Effector memory CD8-positive, alpha-beta T cell (primary cell): ENCODE measurements at places on chromosomes 1 and 21.

GRCh38 chr1:90486996-90487395 lies 230.1 kb downstream of the BARHL2 start:
- DNase-seq, result no peak

- no peak for DNase-seq
These were observed 144.4 kb downstream of the GABPA start for GRCh38 chr21:25879203-25879602.

GRCh38 chr1:52554756-52555155 lies 1.9 kb upstream of the TUT4 start:
- DNase-seq, result no peak

DNA sequence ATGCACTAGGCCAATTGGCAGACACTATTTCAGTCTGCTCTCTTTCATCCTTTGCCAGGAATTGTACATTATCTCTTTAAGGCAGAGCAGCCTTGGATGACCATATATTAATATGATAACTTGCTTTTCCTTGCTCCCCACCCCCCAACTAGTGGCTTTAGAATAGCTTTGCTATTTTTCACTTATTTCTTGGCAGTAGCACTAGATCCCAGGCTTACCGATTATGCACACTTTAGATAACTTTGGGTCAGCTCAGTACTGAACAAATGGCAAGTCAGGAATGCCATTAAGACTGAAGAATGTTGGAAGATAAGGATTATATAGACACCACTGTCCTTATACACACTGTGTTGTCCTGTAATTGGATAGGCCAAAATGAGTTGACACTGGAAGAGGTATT lies 146.4 kb downstream of the FGGY start:
- DNase-seq, result no peak

DNA sequence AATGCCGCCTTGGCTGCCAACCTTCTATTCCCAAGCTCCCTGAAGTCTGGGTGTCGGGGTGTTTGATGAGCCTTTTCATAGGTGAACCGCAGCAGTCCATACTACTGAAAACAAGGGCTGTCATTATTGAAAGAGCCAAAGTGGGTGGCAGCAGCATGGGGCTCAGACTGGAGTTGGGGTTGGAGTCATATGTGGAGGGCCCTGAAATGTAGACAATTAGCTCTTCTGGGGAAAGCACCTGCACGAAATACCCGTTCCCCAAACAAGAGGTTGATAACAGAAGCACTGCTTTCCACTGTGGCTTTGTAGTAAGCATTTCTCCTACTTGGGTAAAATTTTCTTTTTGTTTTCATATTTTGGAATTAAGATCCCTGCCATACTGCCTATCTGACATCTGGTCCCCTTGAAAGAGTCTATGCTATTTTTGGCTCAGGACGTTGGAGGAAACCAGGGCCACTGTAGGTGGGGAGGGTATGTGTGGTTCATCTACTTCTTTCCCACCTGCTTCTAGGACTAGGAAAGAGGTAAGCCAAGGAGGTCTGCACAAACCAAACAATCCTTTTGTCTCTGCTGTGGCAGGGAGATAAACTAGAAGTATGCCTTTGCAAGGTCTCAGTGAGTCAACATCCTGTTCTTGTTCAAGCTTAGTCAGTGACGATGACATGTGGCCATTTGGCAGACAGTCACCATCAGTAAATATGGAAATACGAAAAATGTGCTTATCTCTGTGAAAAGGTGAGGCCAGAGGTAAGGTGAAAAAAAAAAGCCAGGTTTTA lies 197.0 kb upstream of the UBE2U start:
- no peak for DNase-seq

GRCh38 chr1:20555025-20555757 lies 2.8 kb downstream of the FAM43B start:
- DNase-seq, result no peak

GRCh38 chr1:228919914-228920313 lies 184.6 kb downstream of the RHOU start:
- DNase-seq, result no peak

DNA sequence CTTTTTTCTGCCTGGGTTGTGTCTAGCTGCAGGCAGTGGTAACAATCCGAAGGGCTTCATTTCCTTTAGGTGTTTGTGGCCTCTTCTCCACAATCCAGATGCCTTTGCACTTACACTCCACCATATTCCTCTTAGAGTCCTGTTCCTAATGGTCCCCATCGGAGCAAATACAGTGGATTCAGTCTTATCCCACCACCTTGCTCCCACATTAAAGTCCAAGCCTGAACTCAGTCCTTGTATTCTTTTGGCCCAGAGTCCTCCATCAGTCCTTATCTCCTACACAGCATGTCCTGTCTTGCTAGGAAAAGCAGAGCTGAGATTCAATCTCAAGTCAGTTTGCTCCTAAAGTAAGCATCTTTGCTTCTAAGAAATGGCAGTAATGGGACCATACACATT lies 8.8 kb downstream of the CYP2J2 start:
- DNase-seq, result no peak

DNA sequence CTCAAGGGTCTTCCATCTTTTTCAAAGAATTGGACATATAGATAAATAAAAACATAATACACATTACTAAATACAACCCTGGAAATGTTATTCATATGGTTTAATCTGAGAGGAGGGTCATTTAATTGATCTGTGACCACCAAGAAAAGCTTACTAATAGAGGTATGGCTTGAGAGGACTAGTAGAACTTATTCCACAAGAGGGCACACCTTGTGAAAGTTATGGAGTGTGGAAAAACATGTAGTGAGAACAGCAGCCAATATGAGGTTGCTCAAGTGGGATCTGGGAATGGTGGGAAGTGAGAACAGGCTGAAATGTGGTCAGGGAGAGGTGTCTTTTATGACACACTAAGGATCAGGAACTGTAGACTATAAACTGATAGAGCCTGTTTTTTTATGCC lies 973.5 kb upstream of the B3GALT2 start:
- no peak for DNase-seq

GRCh38 chr21:14356746-14357145 lies 26.2 kb downstream of the HSPA13 start:
- DNase-seq, result no peak

DNA sequence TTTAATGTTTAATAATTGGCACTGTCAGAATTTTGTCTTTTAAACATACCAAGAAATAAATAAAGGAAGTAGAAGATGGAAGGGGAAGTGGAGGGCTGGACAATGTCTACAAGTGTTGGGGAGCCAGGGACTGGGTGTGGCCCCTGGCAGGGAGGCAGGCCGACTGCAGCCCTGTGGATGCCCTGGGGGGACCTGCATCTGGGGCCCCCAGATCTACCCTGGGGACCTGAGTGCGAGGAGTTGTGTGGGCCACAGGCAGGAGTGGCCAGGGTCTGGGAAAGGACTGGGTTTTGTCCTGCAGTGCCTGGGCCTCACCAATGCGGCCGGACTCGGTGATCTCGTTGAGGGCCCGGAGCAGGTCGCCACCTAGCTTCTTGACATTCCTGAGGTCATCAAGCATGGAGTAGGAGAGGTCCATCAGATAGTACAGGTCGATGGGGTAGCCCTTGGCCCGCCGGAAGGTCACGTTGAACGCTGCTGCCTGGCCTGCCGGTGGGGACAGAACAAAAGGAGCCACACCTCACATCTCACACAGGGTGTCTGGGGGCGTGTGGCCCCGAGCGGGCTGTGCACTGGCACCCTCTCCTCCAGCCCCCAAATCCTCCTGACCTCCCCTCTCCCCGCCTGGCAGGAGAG lies 17.5 kb downstream of the ITGB2 start:
- DNase-seq, result no peak

GRCh38 chr1:207069061-207069460 lies 16.0 kb downstream of the PFKFB2 start:
- no peak for DNase-seq

DNA sequence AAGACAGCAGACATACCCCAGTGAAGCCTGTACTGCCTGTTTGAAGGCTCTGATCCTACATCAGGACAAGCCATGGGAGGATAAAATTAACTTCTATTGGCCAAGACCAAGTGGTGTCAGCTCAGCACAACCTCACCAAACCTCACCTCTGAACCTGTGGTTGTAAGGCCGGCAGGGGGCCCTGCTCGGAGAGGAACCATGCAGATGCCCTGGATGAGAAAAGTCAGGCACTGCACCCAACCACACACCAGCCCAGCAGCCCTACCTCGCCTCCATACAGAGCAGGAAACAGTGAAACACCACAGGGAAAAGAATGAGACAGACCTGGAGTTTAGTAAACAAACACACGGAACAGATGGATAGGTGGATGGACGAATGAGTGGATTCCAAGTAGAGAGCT lies 70.0 kb upstream of the PAX7 start:
- no peak for DNase-seq

DNA sequence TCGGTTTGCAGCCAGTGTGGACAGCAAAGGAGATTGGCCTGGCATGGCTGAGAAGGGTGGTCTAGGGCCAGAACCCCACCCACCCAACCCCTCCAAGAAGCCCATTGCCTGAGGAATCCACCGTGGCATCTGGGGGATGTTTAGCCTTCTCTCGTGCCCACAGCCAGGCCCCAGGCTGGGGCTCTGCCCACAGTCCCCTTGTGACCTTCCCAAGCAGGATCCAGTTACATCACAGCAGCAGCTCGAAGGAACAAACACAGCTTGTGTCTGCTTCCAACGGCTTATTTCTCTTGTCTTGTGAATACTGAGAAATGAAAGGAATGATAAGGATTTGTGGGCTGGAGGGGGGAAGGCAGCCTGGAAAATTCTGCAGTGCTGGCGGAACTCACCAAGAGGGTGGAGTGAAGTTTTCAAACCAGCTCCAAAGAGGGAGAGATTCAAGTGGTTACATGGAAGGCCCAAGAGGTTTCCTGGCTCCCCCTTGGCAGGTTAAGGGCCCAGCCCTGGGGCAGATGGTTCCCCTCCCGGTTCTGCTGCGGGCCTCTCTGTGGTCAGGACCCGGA lies 61.6 kb downstream of the DHRS3 start:
- DNase-seq, result no peak

DNA sequence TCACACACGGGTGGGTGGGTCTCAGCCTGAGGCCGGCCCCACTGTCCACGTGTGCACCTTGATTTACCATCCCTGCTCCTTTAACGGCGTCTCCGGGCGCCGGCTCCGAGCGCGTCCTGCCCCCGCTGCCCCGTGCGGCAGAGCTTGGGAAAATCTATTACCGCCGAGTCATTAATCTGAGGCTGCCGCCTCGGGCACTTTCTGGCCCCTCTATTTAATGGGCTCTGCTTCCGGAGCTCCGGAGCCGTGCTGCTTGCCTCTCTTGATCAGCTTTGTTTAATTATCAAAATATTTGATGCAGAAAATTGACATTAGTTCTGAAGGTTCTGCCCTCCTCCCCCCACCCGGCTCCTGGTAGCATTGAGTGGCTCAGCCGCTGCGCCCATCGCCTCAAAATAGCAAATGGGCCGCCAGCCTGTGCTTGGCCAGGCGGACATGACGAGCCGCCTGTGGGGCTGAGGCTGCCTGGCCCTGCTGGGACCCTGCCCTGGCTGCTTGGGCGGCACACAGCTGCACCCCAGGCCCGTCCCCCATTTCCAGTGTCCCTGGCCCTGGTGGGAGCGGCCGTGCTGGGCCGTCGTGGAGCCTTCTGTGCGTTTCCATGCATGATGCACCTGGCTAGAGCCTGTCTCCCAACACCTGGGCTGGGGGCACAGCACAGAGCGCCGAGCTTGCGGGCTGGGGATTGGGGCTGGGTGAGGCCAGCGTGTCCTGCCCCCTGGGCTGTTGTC lies 81.6 kb upstream of the TTC34 start:
- DNase-seq, result no peak

DNA sequence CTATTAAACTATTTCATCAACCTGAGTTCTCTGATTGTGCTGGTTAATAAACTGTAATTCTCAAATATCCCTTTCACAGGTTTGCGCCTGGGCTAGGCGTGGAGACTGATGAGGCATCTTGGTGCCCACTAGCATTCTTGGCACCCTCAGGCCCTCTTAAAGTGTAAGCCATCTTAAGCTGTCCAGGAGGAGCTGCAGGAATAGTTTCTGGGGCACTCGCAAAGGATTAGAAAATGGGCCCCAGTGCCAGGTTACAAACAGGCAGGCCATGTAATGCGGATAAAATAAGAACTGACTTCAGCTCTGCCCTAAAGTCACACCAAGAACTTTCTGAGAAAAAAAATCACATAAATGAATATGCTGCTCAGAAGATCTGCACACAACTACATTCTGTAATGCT lies 1.1 kb downstream of the CASQ2 start:
- no peak for DNase-seq

GRCh38 chr1:19708567-19709110 lies 44.0 kb downstream of the HTR6 start:
- no peak for DNase-seq

DNA sequence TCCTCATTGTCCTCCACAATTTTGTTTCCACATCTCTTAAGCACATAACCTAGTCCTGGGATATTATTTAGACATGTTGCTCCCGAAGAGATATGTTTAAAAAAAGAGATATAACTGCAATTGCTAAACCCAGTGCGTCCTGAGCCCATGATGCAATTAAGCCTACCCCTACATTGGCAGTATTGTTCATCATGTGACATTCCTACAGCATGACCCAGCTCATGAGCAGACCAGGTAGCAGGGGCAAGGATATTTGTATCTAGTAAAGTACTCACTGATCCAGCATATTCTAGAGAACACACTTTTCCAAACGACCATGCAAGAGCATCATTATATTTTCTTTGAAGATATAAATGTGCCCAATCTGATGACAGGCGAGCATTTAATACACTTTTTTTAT lies 1.2 kb downstream of the ADAM30 start:
- no peak for DNase-seq

DNA sequence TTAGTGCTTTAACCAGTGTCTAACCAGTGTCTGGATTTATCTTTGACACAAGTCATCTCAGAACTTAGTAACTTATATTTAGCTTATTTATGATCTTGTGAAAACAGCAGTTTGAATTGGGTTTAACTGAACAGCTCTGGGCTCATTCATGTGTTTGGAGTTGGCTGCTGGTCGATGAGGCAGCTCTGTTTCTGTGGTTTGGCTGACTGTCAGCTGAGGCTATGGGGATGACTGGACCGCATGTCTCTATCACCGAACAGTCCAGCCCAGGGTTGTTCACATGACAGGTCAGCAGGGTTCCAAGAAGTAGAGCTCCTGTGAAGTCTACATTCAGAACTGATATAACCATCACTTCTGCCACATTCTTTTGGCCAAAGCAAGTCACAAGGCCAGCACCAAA lies 29.1 kb upstream of the C21orf91 start:
- no peak for DNase-seq

DNA sequence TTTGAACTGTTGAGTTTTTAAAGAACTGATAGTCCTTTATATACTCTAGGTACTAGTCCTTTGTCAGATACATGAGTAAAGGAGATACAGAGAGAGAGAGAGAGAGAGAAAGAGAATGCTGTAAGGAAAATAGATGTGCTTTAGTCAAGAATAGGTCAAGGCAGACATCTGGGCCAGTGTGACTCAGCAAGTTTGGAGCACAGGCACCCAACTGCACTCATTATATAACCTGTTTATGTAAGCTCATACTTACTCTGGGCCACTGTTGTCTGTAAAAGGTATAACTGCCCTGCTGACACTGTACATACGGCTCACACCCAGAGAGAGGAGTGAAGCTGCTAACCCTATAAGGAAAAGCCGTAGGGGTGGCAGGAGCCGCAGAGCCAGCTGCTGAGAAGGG lies 32.2 kb upstream of the AKT3 start:
- DNase-seq, result no peak

DNA sequence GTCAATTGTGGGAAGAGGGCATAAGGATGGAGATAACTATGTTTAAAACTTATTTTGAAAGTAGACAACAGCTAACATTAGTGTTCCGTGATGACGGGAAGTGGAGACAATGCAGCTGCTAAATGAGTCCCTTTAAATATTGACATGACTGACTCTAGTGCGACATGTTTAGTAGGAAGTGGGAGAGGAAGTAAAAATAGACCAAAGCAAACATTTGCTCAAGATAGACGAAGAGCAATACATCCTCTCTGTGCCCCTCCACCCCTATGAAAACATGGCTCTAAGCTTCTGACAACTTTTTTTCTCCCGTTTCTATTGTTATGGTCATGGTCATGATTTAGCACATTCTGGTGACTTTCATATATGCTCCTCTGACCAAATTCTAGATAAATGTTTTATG lies 60.0 kb upstream of the HMCN1 start:
- DNase-seq, result no peak
